ENCODE measurements at places on chromosomes 7 and 10. TPM values are rescaled to one million over a fixed set of nuclear protein-coding genes. Genes with fewer than 3 reads are reported as not detected.
A peak's percentile ranks its signal among the peaks of the same experiment; 100 is the strongest.

DNA sequence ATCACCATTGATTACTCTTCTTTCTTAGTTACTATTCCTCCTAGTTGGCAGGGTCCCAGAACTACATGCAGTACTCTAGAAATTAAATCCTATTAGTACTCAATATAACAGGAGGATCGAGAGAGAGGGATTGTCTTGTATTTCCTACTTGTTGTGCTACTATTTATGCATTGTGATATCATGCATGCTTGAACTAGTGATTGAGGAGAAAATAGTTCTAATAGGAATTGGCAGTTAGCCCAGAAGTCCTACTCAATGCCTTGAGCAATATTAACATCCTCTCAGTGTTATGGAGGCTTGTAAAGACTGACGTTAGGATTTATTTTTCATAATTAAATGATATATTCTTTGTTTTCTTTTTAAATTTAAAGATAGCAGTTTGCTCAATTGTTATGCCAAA, 67.4 kb downstream of the FOXP2 start:
- H3K27me3 ChIP-seq: no peaks in the 10 kb centered on the region
- H3K4me1 ChIP-seq: no peaks in the 10 kb centered on the region
- DNase-seq: no peak
- H3K36me3 ChIP-seq: no peaks in the 10 kb centered on the region
- H3K4me3 ChIP-seq: no peak overlapping the region

DNA sequence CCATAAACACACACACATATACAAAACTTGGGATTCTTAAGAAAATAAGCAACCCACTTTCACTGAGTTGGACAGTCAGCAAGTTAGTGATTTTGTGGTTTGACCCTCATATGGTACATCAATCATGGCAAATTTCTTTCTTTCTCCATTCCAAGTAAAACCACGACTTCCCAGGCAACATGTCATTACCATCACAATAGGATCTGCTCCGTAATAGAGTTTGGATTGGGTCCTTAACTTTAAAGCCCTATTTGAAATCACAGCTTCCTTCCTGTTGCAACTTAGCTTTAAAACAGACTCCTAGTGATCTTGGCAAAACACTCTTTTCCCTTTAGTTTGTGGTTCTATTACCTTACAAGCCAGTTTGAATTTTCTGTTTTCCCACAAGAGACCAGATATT, 483.6 kb downstream of the INHBA start:
- H3K4me1 ChIP-seq: no peaks in the 10 kb centered on the region
- no peaks in the 10 kb centered on the region for H3K27me3 ChIP-seq
- no peaks in the 10 kb centered on the region for H3K36me3 ChIP-seq
- no peak overlapping the region for H3K4me3 ChIP-seq

- no peaks in the 10 kb centered on the region for H3K27me3 ChIP-seq
- DNase-seq: no peak
- peaks cover 14% of the 10 kb centered on the region for H3K4me1 ChIP-seq
- H3K36me3 ChIP-seq: no peaks in the 10 kb centered on the region
- H3K4me3 ChIP-seq: no peak overlapping the region
- H3K27ac ChIP-seq: no peak overlapping the region
These were observed 10.1 kb upstream of the ERVW-1 start for GRCh38 chr7:92487804-92488203.

The FAM25C gene
- not detected for total RNA-seq

DNA sequence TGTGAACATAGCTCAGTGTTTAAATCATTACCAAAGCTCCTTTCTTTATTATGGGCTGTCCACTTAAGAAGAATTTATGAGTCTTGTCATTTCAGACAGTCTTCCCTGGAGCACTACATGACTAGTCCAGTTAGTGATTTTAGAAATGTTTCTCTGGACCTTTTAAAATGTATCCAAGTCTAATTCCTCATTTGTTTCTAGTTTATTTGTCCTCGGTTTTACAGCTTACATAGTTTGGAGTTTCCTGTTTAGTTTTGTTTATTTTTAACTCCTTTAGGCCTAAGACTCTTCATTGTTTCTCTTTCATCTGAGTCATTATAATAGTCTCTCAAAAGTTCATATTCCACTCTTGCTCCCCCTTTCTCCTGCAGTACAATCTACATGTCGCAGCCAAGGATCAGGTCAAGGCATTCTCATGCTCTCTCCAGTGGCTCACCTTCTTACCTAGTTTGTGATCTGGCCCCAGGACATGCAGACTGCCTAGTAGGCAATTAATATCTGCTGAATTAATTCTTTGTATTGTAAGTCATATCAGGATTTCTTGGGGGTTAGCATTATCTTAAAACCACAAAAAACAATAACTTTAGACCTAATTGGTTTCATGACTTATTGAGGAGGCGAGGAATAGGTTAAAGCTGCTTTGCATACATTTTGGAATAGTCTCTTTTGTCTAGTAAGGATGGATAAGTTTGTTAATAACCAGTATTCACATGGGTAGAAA, 93.8 kb downstream of the MAPK8 start:
- H3K27ac ChIP-seq: no peak overlapping the region
- H3K27me3 ChIP-seq: no peaks in the 10 kb centered on the region
- H3K4me3 ChIP-seq: no peak overlapping the region
- H3K36me3 ChIP-seq: no peaks in the 10 kb centered on the region
- no peak for DNase-seq

The TASOR2 gene
- total RNA-seq: 55.0 TPM

GRCh38 chr10:4354382-4354812, 471.6 kb upstream of the AKR1E2 start:
- peak; percentile 28 for DNase-seq
- no peak overlapping the region for H3K4me3 ChIP-seq
- no peaks in the 10 kb centered on the region for H3K36me3 ChIP-seq
- H3K4me1 ChIP-seq: peaks cover 16% of the 10 kb centered on the region

The KIF11 gene
- 0.60 TPM for total RNA-seq

- no peaks in the 10 kb centered on the region for H3K36me3 ChIP-seq
- H3K4me3 ChIP-seq: no peak overlapping the region
- no peaks in the 10 kb centered on the region for H3K27me3 ChIP-seq
- H3K4me1 ChIP-seq: no peaks in the 10 kb centered on the region
These were observed 5.6 kb downstream of the FAM241B start for GRCh38 chr10:69635428-69636272.

GRCh38 chr7:98802088-98802780, 67.6 kb downstream of the TMEM130 start:
- peak; percentile 10 for DNase-seq
- H3K27ac ChIP-seq: no peak overlapping the region
- no peaks in the 10 kb centered on the region for H3K4me1 ChIP-seq
- no peaks in the 10 kb centered on the region for H3K27me3 ChIP-seq
- no peaks in the 10 kb centered on the region for H3K36me3 ChIP-seq
- no peak overlapping the region for H3K4me3 ChIP-seq

The SUN3 gene
- not detected for total RNA-seq

The ZNF503 gene
- total RNA-seq: 3.0 TPM
